ENCODE measurements at places on chromosomes 11 and 22.

DNA sequence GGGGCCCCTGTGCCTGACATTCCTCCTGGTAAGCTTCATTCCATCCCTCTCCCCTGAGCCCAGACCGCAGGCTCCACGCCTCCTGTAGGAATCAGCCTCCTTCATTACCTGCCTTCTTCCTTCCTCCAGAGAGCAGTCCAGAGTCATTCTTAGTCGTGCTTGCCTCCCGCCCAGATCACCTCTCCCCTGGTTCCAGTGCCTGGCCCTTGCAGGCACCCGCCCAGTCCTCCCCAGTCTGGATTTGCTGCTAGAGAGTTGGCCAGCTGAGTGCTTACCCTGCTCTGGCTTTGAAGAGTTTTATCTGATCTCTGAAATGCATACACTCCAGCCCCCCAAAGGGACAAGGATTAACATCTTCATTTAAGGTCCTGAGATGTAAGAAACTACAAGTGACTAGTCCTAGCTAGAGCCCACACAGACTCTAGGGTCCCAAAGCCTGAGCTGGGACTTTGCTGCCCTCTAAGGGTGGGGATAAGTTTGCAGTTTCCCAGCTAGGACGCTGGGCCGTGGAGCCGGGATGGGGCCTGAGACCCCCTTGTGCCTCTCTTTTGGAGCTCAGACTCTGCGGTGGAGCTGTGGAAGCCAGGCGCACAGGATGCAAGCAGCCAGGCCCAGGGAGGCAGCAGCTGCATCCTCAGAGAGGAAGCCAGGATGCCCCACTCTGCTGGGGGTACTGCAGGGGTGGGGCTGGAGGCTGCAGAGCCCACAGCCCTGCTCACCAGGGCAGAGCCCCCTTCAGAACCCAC is 1.6 kb downstream of the NR1H3 start:
- DNase-seq: peak; percentile 82

DNA sequence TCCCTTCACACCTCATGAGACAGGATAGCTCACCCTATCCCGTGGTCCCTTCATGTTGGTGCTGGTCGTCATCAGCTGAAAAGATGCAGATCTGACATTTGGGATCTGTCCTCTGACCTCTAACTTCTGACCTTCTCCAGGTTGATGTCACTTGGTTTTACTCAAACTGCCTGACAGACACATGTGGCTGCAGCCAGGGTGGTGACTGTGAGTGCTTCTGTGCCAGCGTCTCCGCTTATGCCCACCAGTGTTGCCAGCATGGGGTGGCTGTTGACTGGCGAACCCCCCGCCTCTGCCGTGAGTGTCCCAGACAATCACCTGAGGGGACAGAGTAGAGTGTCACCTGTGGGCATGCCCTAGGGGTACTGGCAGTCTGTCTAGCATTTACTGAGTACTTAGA is 49.7 kb downstream of the OTOG start:
- DNase-seq: no peak

DNA sequence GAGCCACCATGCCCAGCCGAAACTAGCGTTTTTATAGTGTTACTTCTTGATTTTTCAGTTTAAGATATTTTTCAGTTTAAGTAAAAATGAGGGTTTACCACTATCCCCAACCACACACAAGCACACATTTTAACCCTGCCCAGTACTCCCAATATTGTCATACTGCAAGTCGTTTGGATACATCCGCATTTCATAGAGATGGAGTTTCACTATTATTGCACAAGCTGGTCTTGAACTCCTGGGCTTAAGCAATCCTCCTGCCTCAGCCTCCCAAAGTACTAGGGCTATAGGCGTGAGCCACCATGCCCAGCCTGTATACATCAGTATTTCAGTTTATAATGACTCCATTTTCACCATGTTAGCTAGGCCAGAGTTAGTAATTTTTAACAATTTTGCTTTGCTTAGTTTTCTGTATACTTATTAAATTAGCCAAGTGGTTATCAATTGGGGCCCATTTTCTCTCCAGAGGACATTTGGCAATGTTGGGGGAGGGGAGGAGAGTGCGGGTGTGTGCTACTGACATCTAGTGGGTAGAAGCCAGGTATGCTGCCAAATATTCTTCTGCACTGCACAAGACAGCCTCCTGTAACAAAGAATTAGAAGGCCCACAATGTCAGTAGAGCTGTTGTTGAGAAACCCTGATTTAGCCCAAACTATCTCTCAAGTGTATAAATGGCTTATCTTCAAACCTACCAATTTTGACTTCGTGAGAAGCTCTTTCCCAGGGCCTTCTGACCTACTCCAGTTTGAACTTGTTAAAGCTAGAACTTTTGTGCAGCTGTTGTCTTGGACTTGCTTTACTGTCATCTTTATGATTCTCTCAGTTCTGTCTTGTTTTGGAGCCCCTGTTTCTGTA is 7.3 kb downstream of the USP47 start:
- peak; percentile 75 for DNase-seq

DNA sequence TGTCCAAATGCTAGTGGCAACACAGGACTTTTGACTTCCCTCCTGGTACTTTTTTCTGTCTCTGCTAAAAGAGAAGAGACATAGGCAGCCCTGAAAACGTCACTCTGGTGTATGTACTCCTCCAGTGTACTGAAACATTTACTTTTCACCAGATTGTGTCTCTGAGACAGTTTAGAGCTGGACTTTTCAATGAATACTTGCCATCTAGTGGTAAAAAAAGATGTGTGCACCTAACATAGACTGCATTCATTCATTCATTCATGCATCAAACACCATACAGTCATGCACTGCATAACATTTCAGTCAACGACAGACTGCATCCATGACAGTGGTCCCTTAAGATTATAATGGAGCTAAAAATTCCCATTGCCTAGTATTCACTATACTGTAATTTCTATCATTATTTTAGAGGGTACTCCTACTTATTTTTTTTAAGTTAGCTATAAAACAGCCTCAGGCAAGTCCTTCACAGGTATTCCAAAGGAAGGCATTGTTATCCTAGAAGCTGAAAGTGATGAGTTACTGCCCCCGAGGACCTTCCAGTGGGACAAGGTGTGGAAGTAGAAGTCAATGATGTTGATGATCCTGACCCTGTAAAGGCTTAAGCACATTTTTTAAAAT is 186.2 kb downstream of the SPON1 start:
- DNase-seq: peak; percentile 72

DNA sequence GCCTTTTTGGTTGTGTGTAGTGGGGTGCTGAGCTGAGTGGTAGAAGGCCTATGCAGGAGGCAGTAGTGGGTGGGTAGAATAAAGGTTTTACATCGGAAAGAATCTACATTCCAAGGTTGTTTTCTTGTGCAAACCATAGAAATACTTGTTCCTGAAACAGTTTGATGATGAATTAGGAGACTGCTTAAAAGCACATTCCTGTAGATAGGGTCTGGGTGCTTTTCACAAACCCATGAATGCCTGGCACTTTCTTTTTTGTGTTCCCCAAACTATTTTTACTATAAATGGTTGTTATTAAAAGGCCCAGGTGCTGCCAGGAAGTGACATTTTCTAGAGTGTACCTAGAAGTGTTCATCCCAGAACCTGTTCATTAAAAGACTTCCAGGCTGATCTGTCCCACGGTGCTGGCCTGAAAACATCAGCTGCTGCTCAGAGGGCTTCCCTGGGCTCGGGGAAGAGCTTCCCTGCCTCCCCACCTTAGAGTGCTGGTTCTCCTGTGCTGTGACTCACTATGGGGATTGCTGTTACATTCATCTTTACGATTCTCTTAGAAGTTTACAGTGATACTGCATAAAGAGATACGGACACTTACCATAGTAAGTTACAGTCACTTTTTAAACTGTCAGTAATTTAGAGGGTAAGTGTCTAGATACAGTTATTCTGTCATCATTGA is 27.9 kb downstream of the PPFIA1 start:
- peak; percentile 54 for DNase-seq

DNA sequence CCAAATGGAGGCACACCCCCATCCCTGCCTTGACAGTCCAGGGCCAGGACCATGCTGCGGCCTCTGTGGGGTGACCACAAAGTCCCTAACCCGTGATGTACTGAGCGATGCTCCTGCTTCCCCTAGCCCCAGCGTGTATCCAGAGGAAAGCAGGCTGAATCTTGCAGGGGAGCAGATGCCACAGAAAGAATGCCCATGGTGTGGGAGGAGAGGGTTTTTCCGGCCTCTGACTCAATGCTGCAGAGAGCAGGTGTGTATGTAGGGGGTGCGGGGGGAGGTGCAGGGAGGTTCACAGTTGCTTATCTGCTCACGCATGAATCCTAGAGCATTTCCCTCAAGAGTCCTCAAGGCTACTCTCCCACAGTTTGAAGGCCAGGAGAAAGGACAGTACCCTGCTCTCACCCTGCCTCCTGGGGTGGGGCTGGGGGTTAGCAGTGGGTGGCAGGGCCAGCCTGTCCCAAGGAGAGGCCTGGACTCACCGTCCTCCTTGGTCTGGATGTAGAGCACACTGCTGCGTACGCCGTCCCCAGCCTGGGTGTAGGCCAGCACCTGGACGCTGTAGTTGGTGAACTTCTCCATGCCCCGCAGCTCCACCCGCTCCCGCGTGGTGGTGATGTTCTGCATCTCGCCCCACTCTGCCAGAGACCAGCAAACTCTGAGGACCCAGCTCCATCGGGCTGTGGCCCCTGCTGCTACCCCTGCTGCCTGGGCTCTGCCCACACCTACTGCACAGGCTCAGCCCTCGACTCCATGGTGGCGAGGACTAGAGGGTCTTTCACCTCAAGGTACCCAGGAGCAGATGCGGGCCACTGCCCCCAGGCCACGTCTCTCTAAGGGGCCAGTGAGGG is 130.8 kb downstream of the CEP164 start:
- DNase-seq: no peak

- no peak for DNase-seq
These were observed 2.8 kb upstream of the CRACR2B start for GRCh38 chr11:824942-825341.
